Epithelial cell of proximal tubule (primary cell): ENCODE measurements at places on chromosomes 16 and 17.

DNA sequence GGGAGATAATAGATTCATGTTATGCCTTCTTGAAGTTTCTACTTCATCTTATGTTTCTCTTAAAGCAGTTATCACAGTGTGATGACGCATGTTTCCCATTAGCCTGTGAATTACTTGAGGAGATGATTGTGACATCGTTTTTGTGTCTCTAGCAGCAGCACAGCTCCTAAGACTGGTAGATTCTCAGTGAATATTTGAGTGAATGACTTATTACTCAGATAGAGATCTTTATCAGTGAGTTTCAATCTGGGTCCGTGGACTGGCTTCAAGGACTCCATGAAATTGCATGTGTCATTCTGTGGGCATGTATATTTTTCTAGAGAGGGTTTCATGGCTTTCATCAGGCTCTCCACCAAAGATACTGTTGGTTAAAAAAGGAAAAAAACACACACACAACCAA is 29.9 kb downstream of the YPEL2 start:
- no peak for DNase-seq

DNA sequence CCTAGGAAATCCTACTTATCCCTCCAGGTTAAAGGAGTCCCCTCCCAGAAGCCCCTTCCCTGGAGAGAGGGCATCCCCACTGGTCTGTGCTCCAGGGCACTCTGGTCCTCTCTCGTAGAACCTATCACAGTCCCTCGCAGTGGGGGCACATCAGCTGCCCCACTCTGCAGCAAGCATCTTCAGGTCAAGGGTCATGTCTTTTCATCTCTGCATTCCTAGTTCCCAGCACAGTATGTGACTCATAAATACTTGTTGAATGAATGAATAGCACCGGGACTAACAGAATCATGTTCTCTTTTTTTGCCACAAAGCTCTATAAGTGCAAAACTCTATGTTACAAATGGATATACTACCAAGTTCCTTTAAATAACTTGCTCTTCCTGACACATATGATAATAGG is 36.0 kb downstream of the RNF157 start:
- no peak for DNase-seq

- no peak for DNase-seq
These were observed 25.3 kb downstream of the SPACA3 start for GRCh38 chr17:33016920-33017319.

- no peak for DNase-seq
These were observed 16.4 kb upstream of the GLG1 start for GRCh38 chr16:74623214-74623838.

- no peak for DNase-seq
These were observed 7.3 kb upstream of the PRSS36 start for GRCh38 chr16:31157136-31157535.

DNA sequence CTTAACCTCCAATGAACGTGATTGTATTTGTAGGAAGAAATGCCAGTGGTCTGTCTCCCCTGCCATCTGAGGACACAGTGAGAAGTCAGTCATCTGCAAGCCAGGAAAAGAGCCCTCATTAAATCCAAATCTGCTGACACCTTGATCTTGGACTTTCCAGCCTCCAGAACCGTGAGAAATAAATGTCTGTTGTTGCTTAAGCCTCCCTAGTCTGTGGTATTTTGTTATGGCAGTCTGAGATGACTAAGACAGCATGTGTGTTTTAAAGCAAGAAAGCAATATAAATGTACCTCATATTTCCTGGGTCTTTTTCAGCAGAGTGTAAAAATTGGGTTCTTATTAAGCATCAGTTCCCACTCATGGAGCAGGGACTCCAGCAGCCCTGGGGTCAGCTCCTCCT is 177.9 kb upstream of the NLRP1 start:
- DNase-seq: no peak

GRCh38 chr17:77800816-77801215 is 157.7 kb upstream of the TNRC6C start:
- DNase-seq: no peak

DNA sequence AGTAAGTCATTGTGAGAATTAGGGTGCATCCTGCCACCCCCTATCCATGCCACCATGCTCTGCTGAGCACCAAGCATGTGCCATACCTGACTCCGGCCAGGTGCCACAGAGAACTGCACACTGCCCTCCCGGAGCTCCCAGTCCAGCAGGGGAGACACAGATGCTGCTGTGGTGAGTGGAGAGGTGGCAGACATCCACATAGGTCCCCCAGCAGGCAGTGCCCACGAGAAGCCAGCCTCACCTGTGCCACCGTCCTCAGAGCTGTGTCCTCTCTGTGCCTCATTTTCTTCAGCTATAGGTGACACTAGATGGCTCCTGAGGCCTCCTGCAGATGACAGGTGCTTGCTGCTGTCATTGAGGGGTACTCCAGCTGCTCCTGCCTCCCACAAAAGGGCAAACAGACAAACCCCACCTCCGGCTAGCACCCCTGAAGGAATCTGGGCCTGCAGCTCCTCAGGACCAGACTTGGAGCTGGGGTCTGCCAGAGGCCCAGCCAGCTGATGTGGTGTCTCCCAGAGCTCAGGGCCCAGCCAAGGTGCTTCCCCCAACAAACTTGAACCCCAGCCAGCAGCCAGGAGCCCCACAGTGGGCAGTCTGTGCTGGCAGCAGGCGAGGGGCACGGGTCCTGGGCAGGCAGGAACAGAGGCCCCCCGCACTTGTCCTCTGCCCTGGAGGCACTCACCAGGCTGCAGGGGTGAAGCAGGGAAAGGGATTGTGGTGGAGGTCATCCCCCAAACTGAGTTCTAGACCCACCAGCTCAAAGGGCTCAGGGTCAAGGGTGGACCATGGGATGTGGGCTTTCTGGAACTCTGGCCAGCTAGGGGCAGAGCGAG is 17.1 kb downstream of the FOXJ1 start:
- no peak for DNase-seq
